ENCODE measurements at places on chromosomes 13 and 19.

- DNase-seq, result no peak
These were observed 961 bp upstream of the URI1 start for GRCh38 chr19:29940971-29941585.

GRCh38 chr13:43195551-43195950 lies 172.2 kb downstream of the DNAJC15 start:
- no peak for DNase-seq

GRCh38 chr13:83496501-83496900 lies 385.8 kb downstream of the SLITRK1 start:
- DNase-seq, result no peak

GRCh38 chr19:2236314-2237050 lies at the start of the genes PLEKHJ1 and SF3A2:
PLEKHJ1 (minus strand) TSS chr19:2236329; CDS start chr19:2236248, 81 bp downstream.
SF3A2 (plus strand) TSS chr19:2236824; CDS start chr19:2243419, 6,595 bp downstream.
- peak; percentile 99 for DNase-seq

- DNase-seq, result no peak
These were observed 27.6 kb upstream of the SIN3B start for GRCh38 chr19:16801600-16802013.

- DNase-seq, result no peak
These were observed 8.5 kb upstream of the ELAVL3 start for GRCh38 chr19:11489378-11489777.

- no peak for DNase-seq
These were observed at the start of gene PRR36 for GRCh38 chr19:7874076-7874896. PRR36 (minus strand) TSS chr19:7874390; CDS start chr19:7873689, 701 bp downstream.
